Stimulated activated CD4-positive, alpha-beta T cell treated with anti-CD3 and anti-CD28 coated beads, Interleukin-12 subunit alpha, Interleukin-12 subunit beta, amount 100 ng/mL, for 24 hours (primary cell): ENCODE measurements at places on chromosomes 5 and 9.

DNA sequence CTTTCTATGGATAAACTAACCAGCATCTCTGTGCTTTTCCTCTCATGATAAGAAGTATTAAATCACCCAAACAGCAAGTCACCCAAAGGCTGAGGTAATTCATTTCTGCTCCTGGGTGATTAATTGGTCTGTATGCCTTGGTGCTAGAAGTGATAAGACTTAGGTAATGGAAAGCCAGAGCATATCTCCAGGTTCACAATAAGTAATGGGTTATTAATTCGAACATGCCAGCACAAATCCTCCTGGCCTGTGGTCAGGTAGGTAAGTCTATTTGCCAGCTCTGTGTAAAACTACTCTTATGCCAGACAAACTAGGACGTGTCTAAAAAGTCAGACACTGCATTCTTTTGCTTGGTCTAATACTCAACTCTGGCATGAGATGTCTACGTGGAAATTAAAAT is 11.2 kb upstream of the ENC1 start:
- DNase-seq: no peak

- no peak for DNase-seq
Observed at GRCh38 chr5:8943301-8943700, 602.6 kb downstream of the SEMA5A start.

DNA sequence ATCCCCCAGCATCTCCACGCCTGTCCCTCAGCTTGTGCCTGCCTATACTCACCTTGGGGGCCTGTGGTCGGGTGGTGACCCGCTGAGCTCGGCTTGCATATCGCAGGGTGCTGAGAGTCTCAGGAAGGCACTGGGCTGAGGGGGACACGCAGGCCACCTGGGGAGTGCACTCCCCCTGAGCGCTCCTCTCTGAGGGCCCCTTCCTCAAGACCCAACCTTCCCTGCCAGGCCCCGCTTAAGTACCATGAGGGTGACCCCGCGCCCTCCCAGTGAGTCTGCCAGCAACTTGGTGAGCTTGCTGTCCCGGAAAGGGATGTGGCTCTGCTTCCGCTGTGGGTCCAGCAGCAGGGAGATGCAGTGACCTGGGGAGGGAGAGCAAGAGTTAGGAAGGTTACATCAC is 4.1 kb downstream of the KIF12 start:
- DNase-seq: no peak

DNA sequence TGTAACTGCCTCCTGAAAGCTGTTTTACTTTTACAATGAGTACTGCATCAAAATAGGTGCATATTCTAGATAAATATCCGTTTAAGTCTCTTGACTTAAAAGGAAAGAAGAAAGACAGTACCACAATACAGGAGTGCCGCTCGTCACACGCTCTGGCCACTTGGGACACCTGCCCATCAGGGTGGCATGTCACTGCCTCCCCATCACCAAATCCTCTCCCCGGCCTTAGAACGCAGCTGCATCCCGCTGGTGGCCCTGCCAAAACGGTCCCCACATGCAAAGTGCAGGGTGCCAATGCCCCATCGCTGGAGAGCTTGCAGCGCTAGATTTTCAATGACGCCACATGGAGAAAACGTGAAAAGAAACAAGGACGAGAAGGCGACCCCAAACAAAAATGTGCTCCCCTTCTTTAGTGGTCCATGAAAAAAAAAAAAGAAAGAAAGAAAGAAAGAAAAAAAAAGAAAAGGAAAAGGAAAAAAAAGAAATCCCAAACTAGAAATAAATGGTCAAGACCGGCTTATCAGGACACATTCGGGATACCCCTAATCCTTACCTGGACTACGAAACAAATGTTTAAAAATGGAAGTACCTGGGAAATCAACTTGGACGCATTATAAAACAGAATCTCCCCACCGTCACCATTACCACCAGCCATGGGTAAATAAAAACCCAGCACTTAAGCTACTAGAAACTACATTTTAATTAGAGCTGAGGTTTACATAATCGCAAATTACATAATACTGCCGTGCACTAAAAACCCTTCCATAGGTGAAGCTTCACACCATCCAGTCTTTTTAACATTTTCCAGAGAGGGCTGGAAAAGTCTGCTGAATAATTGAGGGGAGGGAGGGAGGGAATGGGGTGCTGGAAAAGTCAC is 1.0 kb downstream of the ANKH start:
- peak; percentile 54 for DNase-seq

- DNase-seq: no peak
Observed at GRCh38 chr5:82834151-82834550, 243.0 kb downstream of the TMEM167A start.

- no peak for DNase-seq
Observed at GRCh38 chr5:23353286-23353685, 154.1 kb upstream of the PRDM9 start.

GRCh38 chr9:4117835-4118610 is 181.8 kb downstream of the GLIS3 start:
- peak; percentile 11 for DNase-seq

GRCh38 chr5:52702877-52703276 is 84.8 kb upstream of the ITGA1 start:
- DNase-seq: no peak

DNA sequence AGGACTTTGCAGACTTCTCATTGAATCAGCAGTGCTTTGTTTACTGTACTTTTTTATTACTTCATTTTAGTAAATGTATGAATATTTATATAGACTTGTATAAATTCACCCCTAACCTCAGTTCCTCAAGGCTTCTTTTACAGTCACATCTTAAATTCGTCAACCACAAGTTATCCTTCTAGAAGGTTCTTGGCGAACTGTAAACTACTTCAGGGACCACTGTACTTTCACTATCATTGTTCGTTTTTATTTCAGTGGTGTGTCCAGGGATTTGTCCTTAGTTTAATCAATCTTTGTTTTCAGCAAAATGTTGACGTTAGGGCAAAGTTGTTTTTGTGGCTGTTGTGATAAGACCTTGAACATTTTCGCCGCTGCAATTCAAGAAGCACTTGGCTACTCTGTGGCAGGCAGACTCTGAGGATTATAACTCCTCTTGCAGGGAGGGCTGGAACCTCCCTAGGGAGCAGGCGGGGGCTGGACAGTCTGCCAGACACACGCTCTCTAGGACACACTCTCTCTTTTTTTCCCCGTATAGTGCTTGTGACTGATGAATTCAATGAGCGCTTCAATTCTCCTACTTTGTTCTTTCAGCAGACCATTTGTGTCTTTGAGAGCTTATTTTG is 252.8 kb downstream of the FBXL7 start:
- DNase-seq: no peak

DNA sequence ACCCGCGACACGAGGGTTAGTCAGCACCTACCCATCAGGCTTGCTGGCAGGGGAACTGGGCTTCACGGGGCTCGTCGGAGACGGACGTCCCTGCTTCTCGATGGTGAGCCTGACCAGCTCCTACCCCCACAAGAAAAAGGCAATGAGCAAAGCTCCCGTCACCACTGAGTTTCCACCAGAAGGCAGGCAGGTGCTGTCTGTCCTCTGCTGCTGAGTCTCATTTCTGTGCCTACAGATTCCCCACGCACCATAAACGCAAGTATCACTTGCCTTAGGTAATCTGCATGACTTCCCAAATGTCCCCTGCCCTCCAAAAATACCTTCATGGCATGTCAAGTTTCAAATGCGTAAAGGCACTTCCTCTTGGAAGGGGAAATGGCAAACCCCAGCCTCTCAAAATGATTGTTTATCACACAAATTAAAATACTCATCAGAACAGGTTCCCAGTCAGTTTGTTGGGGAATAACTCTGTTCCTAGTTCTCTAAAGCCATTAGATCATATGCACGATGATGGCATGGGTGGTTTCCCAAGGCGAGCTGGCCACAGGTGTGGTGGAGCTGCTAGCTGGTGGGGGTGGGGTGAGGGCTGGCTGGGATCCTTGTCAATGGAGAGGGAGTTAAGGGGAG is 85.0 kb downstream of the PRRT1B start:
- DNase-seq: no peak

DNA sequence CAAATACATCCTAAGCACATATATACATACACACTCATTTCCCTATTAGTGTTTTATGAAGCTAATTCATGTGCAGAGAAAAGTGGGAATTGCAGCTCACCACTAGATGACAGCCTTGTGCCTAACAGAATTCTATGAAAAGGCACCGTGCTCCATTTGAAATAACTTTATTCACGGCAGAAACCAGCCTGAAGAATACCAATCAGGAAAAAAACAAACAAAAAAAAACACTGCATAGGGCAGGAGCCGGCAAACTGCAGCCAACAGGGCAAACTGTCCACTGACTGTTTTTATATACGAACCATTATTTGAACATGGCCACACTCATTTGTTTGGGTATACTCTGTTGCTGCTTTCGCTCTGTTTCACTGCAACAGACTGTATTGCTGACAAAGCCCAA is 33.6 kb downstream of the ERMP1 start:
- DNase-seq: no peak

DNA sequence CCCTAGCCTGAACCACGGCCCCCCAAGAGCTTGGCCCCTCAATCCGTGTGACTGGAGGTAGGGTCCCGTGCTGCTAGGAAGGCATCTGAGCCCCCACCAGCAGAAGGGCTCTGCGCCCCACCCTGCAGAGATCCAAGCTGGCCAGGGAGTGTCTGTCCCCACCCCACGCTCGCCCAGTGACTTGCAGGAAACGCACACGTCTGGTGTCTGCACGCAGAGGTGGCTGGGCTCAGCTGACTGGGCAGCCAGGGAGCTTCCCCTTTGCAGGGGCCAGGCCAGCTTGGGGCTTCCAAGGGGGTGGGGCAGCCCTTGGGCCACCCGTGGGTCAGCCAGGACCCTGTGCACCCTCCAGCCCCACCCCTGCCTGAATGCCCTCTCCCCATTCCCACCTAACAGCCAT is 24.3 kb downstream of the NOTCH1 start:
- no peak for DNase-seq
